A549 treated with ZK216348 at 1 μM for 4 hours (cell line): ENCODE measurements at places on chromosomes 5 and 9. TPM values are rescaled to one million over a fixed set of nuclear protein-coding genes. Genes with fewer than 3 reads are reported as not detected.

The PNPLA7 gene
- total RNA-seq = 0.28 to 1.2 TPM (median 1.1 TPM) in 5 replicates

The DIMT1 gene
- total RNA-seq = 37.1 to 41.7 TPM (median 40.9 TPM) in 5 replicates

The SPARC gene
- 13.5 to 27.1 TPM (median 21.9 TPM) in 5 replicates for total RNA-seq

The CYSRT1 gene
- 2.8 to 5.4 TPM (median 4.2 TPM) in 5 replicates for total RNA-seq

The HSPA5 gene
- 331 to 388 TPM (median 374 TPM) in 5 replicates for total RNA-seq

The ANKRD34B gene
- total RNA-seq = 0.06 to 0.31 TPM (median 0.25 TPM) in 4 of 5 replicates, not detected in the other

The GRXCR2 gene
- not detected in 5 replicates for total RNA-seq

The PROB1 gene
- total RNA-seq = 0.18 to 0.37 TPM (median 0.28 TPM) in 5 replicates

The CSF1R gene
- total RNA-seq = 0.06 to 0.33 TPM (median 0.15 TPM) in 4 of 5 replicates, not detected in the other

The LIX1 gene
- not detected in 5 replicates for total RNA-seq

The RNF180 gene
- 0.29 to 0.57 TPM (median 0.39 TPM) in 5 replicates for total RNA-seq

The DND1 gene
- 0.33 to 1.1 TPM (median 0.86 TPM) in 5 replicates for total RNA-seq

The CRB2 gene
- 0.07 to 0.11 TPM (median 0.09 TPM) in 4 of 5 replicates, not detected in the other for total RNA-seq

The DHX29 gene
- 17.4 to 25.7 TPM (median 22.9 TPM) in 5 replicates for total RNA-seq

The IFNK gene
- total RNA-seq = not detected in 5 replicates

The DBN1 gene
- total RNA-seq = 44.4 to 81.4 TPM (median 67.6 TPM) in 5 replicates

The LVRN gene
- 0.05 to 0.22 TPM in 2 of 5 replicates, not detected in the others for total RNA-seq

The TICAM2 gene
- 0.30 to 1.4 TPM (median 0.88 TPM) in 5 replicates for total RNA-seq

The CCDC192 gene
- total RNA-seq = not detected in 5 replicates

The OR1Q1 gene
- 0.15 TPM in 1 of 5 replicates, not detected in the others for total RNA-seq

The ZCCHC9 gene
- total RNA-seq = 26.2 to 33.8 TPM (median 27.3 TPM) in 5 replicates

The LHX3 gene
- total RNA-seq = 0.09 to 0.14 TPM (median 0.12 TPM) in 4 of 5 replicates, not detected in the other

The PTPRD gene
- 0.15 to 0.55 TPM (median 0.40 TPM) in 5 replicates for total RNA-seq

The GLRX gene
- total RNA-seq = 66.0 to 94.1 TPM (median 69.8 TPM) in 5 replicates

The C9orf153 gene
- total RNA-seq = 0.14 to 0.46 TPM (median 0.35 TPM) in 4 of 5 replicates, not detected in the other

The MRPL41 gene
- 43.8 to 100 TPM (median 90.0 TPM) in 5 replicates for total RNA-seq

The CDHR2 gene
- total RNA-seq = 0.05 to 0.21 TPM (median 0.09 TPM) in 4 of 5 replicates, not detected in the other

The PAEP gene
- total RNA-seq = 0.20 to 0.41 TPM in 2 of 5 replicates, not detected in the others

The NR4A3 gene
- 1.5 to 3.0 TPM (median 2.3 TPM) in 5 replicates for total RNA-seq

The ORM1 gene
- not detected in 5 replicates for total RNA-seq

The SMC2 gene
- total RNA-seq = 16.0 to 31.3 TPM (median 23.7 TPM) in 5 replicates

The MLANA gene
- not detected in 5 replicates for total RNA-seq

The MZB1 gene
- total RNA-seq = not detected in 5 replicates

The HMGCS1 gene
- total RNA-seq = 50.5 to 79.8 TPM (median 58.0 TPM) in 5 replicates

The SET gene
- total RNA-seq = 388 to 686 TPM (median 407 TPM) in 5 replicates

The WDR31 gene
- total RNA-seq = 0.94 to 1.5 TPM (median 1.2 TPM) in 5 replicates

The NOXA1 gene
- total RNA-seq = 0.53 to 2.1 TPM (median 1.9 TPM) in 5 replicates

The TNFSF8 gene
- not detected in 5 replicates for total RNA-seq

The TMEM167A gene
- 59.7 to 80.0 TPM (median 70.0 TPM) in 5 replicates for total RNA-seq
